Activated CD4-positive, alpha-beta T cell treated with anti-CD3 and anti-CD28 coated beads, Interleukin-2, amount 10 ng/mL, durations not matched to agents 24 days and 14 days (primary cell): ENCODE measurements at places on chromosomes 1 and 21. TPM values are rescaled to one million over a fixed set of nuclear protein-coding genes. Genes with fewer than 3 reads are reported as not detected.
A peak's percentile ranks its signal among the peaks of the same experiment; 100 is the strongest.

FCGR3A gene
- not detected in 2 replicates for total RNA-seq

DNA sequence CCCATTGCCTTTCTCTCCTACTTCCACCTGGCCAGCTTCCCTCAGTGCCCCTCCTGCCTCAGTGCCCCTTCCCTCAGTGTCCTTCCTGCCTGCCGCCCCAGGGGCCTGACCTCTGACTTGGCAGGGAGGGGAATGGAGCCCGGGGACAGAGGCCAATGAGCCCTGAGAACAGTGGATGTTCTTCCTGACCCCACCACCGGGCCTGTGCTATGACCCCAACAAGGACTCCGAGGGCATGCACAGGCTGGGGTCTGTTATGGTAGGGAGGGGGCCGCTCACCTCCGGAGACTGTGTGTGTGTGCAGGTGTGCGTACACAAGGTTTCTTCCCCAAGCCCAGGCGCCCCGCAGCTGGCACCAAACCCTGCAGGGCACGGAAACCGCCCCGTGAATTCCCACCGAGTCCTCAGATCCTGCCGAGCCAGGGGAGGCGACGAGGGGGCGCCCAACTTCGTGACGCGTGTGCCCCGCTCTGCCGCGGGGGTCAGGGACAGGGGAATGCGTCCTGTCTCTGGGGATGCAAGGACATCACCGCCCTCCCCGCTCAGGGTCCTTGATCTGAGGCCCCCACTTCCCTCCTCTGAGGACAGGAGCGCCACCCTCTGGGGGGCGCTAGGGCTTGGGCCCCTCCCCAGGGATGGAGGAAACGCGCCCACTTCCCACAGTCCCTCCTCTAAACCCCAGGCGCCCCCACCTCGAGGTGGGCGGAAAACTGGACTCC, 766 bp downstream of the RAP1GAP start:
- H3K27me3 ChIP-seq: peaks cover 31% of the 10 kb centered on the region
- no peak overlapping the region for H3K27ac ChIP-seq
- H3K4me1 ChIP-seq: peaks cover 14% of the 10 kb centered on the region
- no peaks in the 10 kb centered on the region for H3K36me3 ChIP-seq
- no peak for DNase-seq

DNA sequence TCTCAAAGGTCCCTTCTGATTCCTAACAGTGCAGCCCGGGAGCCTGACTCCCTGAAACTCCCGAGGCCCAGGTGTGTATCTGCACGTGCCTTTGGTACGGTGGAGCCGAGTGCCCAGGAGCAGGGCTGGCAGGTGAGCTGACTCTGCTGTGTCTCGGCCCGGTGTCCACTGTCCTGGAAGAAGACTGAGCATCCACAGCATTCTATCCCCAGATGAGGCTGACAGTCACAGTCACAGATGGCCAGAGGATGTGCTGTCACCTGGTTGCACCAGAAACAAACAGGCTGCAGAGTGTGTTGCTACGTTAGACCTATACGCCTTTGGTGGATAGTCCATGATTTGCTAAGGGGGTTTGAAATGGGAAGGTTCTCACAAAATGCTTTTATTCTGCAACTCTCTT, 9.8 kb downstream of the ETV3L start:
- peaks cover 2% of the 10 kb centered on the region for H3K4me1 ChIP-seq
- peaks cover 2% of the 10 kb centered on the region for H3K27me3 ChIP-seq
- no peak overlapping the region for H3K4me3 ChIP-seq
- H3K27ac ChIP-seq: no peak overlapping the region
- H3K36me3 ChIP-seq: no peaks in the 10 kb centered on the region

DNA sequence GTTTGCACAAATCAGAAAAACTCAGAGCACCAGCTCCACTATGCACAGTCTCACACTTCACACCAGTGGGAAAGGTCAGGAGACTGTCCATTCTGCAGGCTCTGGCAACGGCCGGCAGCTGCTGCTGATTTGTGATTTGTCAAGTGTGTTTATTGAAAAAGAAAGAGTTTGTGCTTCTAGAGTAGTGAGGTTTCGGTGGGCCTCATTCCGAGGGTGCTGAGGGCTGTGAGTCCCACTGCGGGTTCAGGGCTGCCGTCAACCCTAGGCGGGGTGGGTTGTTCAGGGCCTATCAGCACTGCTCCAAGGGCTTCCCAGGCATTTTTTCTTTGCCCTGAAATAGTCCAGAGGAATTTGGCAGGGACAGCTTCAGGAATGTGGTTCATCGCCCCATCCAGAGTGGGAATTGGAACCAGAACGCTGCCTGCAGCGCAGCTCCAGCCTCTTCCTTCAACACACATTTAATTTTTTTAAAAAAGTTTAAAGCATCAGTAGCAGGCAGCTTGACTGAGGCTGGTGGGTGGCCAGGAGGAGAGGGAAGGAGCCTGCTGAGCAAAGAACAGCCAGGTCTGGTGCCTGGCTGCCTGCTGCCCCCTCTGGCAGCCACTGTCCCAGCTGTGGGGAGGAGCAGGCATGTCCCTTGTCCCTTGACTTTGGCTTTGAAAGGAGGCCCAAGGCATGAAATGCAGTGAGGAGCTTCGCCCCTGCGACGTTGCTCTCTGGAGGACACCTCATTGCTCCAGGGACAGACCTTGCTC, 19.7 kb downstream of the STUM start:
- no peak overlapping the region for H3K27ac ChIP-seq
- no peaks in the 10 kb centered on the region for H3K36me3 ChIP-seq
- H3K4me3 ChIP-seq: no peak overlapping the region
- no peaks in the 10 kb centered on the region for H3K4me1 ChIP-seq
- H3K27me3 ChIP-seq: peaks cover 4% of the 10 kb centered on the region

GRCh38 chr1:3924186-3924824, 24.2 kb upstream of the C1orf174 start:
- H3K27me3 ChIP-seq: no peaks in the 10 kb centered on the region
- no peaks in the 10 kb centered on the region for H3K4me1 ChIP-seq
- DNase-seq: no peak

DNA sequence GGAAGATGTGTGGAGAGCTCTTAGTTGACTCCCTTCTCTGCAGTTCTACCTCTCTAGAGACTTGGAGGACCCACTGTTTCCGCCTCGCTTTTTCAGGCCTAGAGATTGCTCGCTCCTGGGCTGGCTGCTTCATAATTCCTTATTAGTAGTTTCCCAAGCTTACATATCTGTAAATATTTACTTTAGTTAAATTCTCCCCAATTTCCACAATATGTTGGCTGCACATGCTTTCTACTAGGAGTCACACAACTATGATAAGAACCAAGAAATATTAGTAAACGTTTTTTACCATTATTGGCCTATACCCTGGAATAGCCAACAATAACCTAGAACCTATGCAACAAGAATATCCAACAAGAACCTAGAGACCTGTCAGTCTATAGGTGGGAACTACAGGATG, 129.0 kb upstream of the RUNX1 start:
- no peak overlapping the region for H3K27ac ChIP-seq
- H3K4me3 ChIP-seq: no peak overlapping the region
- peaks cover 12% of the 10 kb centered on the region for H3K36me3 ChIP-seq
- DNase-seq: no peak
- H3K4me1 ChIP-seq: peaks cover 8% of the 10 kb centered on the region

GRCh38 chr1:17314491-17314971, 6.5 kb downstream of the PADI4 start:
- no peak for DNase-seq
- H3K36me3 ChIP-seq: no peaks in the 10 kb centered on the region
- peaks cover 7% of the 10 kb centered on the region for H3K27me3 ChIP-seq
- H3K27ac ChIP-seq: no peak overlapping the region

DNA sequence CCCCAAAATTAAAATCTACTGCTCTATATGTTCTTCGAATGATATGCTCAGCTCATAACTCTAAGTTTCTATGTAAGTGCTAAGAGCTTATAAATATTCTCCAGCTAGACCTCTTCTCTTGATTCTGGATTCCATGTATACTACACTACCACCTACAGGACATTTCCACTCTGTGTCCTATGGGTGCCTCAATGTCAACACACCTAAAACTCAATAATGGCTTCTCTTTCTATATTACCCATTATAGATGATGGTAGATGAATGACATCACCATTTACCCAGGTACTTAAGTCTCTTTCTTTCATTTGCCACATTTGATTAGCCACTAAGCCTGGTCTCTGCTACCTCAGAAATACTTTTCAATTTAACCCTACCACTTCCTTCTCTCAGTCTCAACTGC, 41.3 kb downstream of the TBX19 start:
- no peak overlapping the region for H3K4me3 ChIP-seq
- peaks cover 20% of the 10 kb centered on the region for H3K4me1 ChIP-seq
- H3K36me3 ChIP-seq: peaks cover 2% of the 10 kb centered on the region
- no peak for DNase-seq
- H3K27me3 ChIP-seq: no peaks in the 10 kb centered on the region

- DNase-seq: no peak
- peaks cover 11% of the 10 kb centered on the region for H3K36me3 ChIP-seq
Measured at GRCh38 chr1:247332623-247333361, 1.1 kb upstream of the ZNF496 start.

DNA sequence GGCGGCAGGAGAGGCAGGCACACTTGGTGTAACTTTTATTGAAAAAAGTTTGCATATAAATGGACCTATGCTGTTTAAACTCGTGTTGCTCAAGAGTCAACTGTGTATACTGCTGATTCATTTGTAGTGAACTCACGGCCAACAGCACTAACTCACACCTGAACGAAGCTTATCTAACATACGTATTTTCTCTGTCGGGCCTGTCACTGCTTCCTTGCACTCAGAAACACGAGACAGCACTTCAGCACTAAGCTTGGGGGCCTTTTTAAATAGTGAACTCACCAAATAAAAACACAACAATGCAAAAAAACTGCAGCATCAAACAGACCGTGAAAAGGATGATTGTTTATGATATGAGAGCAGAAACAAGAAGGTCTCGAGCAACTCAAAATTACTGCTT, 58.9 kb upstream of the NEK2 start:
- peaks cover 2% of the 10 kb centered on the region for H3K27me3 ChIP-seq
- no peak overlapping the region for H3K27ac ChIP-seq
- H3K4me1 ChIP-seq: peaks cover 18% of the 10 kb centered on the region
- H3K4me3 ChIP-seq: no peak overlapping the region
- DNase-seq: no peak
- no peaks in the 10 kb centered on the region for H3K36me3 ChIP-seq

TARS2 gene
- total RNA-seq: 68.8 and 77.4 TPM in 2 replicates

GRCh38 chr1:156217871-156218270, 5.1 kb downstream of the PMF1 start:
- peak overlapping the region; percentile 74 for H3K4me3 ChIP-seq
- peak; percentile 84 for DNase-seq
- peaks cover 53% of the 10 kb centered on the region for H3K4me1 ChIP-seq
- peaks cover 58% of the 10 kb centered on the region for H3K36me3 ChIP-seq
- no peaks in the 10 kb centered on the region for H3K27me3 ChIP-seq

SHISAL2A gene
- 4.8 and 5.0 TPM in 2 replicates for total RNA-seq

DNA sequence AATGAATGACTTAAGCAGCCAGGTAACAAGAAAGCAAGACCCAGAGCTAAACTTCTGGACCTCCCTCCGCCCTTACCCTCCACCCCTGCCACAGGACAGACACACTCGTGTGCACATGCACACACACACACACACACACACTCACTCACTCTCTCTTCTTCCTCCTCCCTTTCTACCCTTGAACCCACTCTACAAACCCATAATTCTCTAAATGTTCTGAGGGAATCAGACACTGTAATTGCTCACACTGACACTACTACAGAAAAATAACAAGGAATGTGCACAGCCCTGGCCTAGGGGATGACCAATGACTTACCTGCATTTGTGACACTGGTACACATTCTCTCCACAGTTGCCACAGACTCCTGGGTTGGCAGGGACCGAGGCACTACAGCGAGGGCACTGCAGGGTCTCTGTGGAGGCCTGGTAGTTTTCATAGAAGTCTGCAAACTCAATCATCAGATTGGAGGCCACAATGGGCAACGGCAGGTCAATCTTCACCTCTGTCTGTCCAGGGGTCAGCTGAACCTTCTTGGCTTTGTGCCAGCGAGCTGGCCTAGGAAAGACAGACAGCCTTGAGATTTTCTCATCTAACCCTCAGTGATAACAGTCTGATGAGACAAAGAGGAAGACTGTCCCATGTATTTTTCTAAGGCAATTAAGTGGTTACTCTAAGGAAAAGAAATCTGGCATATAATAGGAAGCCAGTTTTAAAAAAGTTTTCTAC, 94.8 kb downstream of the UBR4 start:
- no peak overlapping the region for H3K4me3 ChIP-seq
- H3K27me3 ChIP-seq: no peaks in the 10 kb centered on the region
- peaks cover 83% of the 10 kb centered on the region for H3K36me3 ChIP-seq
- peaks cover 2% of the 10 kb centered on the region for H3K4me1 ChIP-seq
- no peak overlapping the region for H3K27ac ChIP-seq

DNA sequence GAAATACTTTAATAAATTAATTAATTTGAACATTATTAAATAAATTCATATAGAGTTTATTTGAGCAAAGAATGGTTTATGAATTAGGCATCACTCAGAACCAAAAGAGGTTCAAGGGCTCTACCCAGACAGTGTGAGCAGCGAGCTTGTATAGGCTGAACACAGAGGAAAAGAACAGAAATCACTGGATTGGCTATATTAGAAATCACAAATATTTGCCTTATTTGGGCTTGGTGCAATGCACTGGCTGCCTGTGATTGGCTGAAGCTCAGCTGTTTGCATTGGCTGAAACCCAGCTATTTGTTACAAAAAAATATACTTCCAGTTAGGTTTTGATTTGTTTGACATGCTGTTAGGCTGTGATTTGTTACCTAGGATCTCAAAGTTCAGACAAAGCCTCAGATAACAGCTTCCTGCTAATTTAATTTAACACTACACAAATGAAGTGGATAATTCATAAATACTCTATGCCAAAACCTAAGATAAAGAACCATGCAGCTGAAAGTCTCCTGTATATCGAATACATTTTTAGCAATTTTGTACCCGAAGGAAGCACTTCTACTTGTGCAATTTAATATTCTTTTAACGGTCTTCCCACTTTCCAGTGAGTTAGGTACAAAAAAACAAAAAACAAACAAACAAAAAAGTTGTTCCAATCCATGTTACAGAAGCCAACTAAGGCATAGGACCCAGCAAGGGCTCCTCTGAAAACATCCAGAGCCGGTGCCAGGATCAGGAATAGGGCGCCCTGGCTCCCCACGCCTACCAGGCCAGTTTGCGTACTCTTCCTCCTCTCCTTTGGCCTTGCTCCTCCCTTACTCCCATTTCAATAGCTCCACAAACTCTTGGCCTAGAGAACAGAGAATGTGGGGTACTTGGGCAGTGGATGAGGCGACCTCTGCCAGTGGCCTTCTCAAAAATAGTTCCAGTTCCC, 179.1 kb downstream of the DUSP10 start:
- H3K4me1 ChIP-seq: no peaks in the 10 kb centered on the region
- H3K4me3 ChIP-seq: no peak overlapping the region
- no peaks in the 10 kb centered on the region for H3K36me3 ChIP-seq

ALDH4A1 gene
- 2.8 and 5.2 TPM in 2 replicates for total RNA-seq

GRCh38 chr1:206766251-206766856, 4.2 kb upstream of the IL19 start:
- peak; percentile 91 for DNase-seq
- H3K36me3 ChIP-seq: peaks cover 6% of the 10 kb centered on the region
- H3K27ac ChIP-seq: peak overlapping the region; percentile 80
- H3K4me1 ChIP-seq: peaks cover 56% of the 10 kb centered on the region
- peak overlapping the region; percentile 74 for H3K4me3 ChIP-seq

DNA sequence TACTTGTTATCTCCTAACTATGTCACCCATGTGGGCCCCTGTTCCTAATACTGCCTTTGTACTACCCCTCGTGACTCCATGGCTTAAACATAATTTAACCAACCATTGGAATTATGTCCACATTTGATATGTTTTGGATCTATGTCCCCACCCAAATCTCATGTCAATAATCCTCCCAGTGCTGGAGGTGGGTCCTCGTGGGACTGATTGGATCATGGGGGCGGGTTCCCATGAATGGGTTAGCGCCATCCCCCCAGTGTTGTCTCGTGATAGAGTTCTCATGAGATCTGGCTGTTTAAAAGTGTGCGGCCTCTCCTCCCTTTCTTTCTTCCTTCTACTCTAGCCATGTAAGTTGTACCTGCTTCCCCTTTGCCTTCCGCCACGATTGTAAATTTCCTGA, 9.8 kb downstream of the CBR1 start:
- peak overlapping the region; percentile 69 for H3K4me3 ChIP-seq
- H3K27ac ChIP-seq: peak overlapping the region; percentile 93
